Glutamatergic neuron (in vitro differentiated cells): ENCODE measurements at places on chromosomes 2 and 18.

DNA sequence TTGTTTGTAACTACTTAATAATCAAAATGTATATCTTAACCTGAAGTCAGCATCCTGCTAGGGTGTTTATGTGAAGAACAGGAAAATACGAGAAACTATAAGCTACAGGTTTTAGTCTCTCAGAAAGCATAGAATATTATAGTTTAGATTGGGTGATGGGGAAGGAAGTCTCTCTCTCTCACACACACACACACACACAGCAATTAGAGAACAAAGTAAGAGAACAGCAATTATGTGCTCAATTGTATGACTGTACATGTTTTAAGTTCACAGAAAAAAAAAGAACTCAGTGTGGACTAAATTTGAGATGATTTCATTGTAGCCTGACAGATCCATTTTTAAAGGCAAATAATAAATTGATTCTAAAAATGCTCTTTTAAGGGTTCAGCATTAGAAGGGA, 94.3 kb upstream of the ZNF516 start:
- no peak for DNase-seq

GRCh38 chr18:63259567-63260379, 59.8 kb downstream of the BCL2 start:
- no peak for DNase-seq

GRCh38 chr18:58316396-58317342, 272.6 kb downstream of the NEDD4L start:
- no peak for DNase-seq

- DNase-seq = no peak
Measured at GRCh38 chr2:237864940-237865622, 5.7 kb downstream of the RAMP1 start.

DNA sequence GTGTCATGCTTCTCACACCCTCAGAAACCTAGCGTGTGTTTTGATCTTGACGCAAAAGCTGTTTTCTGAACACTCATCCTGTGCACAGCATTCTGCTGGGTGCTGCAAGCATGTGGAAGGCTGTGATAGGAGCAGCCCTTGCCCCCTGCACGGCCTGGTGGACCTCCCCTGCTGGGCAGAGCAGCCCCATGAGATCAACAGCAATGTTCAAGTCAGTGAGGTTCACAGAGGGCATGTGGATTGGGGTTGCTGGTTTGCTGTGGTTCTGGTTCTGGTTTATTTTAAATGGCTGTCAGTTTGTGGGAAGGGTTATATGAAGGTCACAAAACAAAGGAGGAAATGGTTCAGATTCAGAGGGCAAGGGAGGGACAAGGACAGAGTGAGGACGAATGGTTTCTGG, 71.3 kb downstream of the SOWAHC start:
- DNase-seq = no peak

DNA sequence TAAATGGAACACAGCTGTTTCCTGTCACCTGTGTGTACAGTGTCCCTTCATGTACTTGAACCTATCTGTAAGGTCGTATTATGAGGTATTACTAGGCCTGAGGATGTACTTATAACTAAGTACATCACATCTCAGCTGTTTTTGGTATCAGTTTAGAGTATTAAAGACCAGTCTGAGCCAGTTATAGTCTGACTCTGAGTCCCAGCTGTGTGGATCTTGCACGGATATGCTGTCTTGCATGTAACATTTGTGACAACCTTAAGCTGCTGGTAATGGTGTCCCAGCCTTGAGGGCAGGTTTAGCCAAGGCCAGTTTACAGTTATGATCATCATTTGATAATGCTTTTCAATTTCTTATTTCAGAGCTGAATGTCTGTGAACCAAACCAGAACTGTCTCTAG, 496.3 kb downstream of the SLC4A3 start:
- DNase-seq = no peak

GRCh38 chr2:66896131-66896530, 461.2 kb downstream of the MEIS1 start:
- DNase-seq = no peak

GRCh38 chr2:44778671-44779476, 162.6 kb upstream of the SIX3 start:
- no peak for DNase-seq
